ENCODE measurements at places on chromosomes 7 and 10. TPM values are rescaled to one million over a fixed set of nuclear protein-coding genes. Genes with fewer than 3 reads are reported as not detected.

DNA sequence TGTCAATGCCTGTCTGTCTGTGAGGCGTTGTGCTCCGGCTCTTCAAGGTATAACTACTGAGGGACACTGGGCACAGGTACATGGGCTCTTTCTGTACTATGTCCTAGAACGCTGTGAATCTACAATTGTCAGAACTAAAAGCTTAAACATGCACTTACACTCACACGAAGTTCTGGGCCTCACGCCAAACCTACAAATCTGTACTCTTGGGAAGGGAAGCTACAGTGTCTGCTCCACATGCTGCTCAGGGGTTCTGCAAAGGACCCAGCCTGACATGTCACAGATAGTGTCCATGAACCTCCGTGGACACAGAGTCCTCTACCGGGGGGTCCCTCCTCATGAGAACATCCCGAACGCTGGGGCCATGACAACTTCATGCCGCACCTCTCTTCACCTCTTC is 268.7 kb downstream of the WDR37 start:
- no peak overlapping the region for H3K4me3 ChIP-seq
- H3K4me1 ChIP-seq = no peaks in the 10 kb centered on the region
- H3K27me3 ChIP-seq = no peaks in the 10 kb centered on the region
- DNase-seq = no peak
- no peaks in the 10 kb centered on the region for H3K36me3 ChIP-seq
- no peak overlapping the region for H3K27ac ChIP-seq

ZNRF2 gene
- total RNA-seq = 48.0 TPM

- peak; percentile 17 for DNase-seq
- H3K4me3 ChIP-seq = no peak overlapping the region
- H3K4me1 ChIP-seq = peaks cover 8% of the 10 kb centered on the region
- H3K36me3 ChIP-seq = no peaks in the 10 kb centered on the region
Measured at GRCh38 chr7:77351539-77352004, 64.6 kb downstream of the GSAP start.

DNA sequence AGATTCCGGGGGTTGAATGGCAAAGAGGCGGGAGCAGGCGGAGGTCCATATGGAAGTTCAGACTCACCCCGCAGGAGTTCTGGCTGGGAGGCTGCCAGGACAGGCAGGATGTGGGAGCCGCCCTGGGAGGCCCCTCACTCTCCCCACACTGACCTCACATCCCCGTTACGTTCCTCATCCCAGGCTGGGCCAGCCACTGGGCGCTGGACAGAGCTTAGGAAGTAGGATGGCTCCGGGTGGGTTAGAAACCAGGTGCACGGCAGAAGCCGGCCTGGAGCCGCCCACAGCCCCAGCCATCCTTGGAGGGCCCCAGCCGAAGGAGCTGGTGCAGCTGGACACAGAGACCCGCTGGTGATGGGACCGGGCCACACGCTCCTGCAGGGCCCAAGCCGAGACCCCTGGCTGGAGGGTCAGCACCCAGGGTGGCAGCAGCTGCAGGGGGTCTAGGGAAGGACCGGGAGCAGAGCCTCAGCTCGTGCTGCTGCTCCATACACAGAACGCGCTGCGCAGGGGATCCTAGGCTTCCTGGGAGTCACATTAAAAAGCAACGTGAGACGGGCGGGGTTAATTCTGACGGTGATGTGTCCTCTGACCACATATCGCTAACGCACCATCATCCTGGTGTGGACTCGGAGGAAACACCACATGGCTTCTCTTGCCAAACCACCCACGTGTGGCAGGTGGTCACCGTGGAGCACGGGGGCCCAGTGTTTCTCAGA is 98.6 kb upstream of the DIP2C start:
- peaks cover 23% of the 10 kb centered on the region for H3K4me1 ChIP-seq
- no peaks in the 10 kb centered on the region for H3K36me3 ChIP-seq
- no peak overlapping the region for H3K4me3 ChIP-seq
- DNase-seq = no peak

HOXA7 gene
- 2.1 TPM for total RNA-seq

GRCh38 chr10:8618834-8619233 is 564.3 kb downstream of the GATA3 start:
- no peaks in the 10 kb centered on the region for H3K4me1 ChIP-seq
- H3K27ac ChIP-seq = no peak overlapping the region
- DNase-seq = no peak
- no peaks in the 10 kb centered on the region for H3K27me3 ChIP-seq
- H3K4me3 ChIP-seq = no peak overlapping the region
- H3K36me3 ChIP-seq = no peaks in the 10 kb centered on the region

DNA sequence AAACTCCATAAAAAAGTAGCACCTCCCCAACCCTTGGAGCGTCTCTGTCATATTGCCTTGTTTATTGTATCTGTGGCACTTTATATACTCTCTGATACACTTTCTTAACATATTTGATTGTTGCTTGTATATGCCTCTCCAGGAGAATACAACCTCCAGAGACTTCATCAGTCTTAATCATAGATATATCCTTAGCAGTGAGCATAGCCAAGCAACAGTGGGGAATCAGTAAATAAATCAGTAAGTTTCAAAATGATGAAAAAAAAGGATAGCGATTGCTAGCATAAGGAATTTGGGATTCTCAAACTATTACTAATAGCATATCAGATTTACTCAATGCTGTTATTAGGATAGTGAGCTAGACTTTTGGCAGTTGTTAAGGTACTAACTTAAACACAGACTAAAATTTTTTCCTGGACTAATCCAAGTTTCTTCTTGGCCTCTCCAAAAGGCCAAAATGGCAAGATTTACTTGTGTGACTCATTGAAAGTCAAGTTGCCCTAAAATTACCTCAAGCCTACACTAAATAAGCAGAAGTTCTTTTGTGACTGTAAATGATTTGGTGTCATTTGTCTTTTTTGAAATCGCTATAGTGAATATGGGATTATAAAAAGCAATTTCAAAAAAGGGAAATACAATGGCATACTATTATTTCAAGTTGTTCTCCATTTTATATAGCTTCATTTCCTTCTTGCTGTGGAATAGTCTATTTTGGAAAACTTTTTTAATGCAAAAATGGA is 177.9 kb downstream of the CHN2 start:
- no peaks in the 10 kb centered on the region for H3K36me3 ChIP-seq
- no peaks in the 10 kb centered on the region for H3K27me3 ChIP-seq
- H3K27ac ChIP-seq = no peak overlapping the region

FOXI2 gene
- not detected for total RNA-seq

DNA sequence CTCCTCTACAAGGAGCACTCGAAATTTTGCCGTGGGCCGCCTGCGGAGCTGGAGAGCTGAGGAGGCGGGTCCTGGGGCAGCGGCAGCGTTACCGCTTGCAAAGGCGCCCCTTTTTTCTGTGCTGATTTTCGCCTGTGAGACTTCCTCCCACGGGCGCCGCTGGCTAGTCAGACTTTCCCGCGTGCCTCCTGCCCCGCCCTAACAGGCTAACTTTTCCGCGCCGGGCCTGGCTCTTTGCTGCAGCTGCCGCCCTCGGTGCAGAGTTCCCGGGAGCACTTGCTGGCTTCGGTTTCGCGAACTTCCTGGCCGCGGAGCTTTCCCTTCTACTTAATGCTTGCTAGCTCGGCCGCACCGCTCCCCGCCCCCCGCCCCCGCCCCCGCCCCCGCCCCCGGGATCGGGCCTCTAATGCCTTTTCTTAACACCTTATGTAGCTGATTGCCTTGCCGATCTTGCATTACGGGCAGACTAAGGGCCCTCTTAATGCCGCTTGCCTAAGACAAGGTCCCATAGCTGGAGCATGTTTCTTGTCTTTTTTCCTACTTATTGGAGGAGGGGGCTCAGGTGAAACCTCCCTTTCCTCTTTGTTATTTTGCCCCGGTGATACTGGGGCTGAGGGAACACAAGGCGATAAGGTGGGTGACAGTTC is 37.9 kb upstream of the RASGEF1A start:
- H3K4me3 ChIP-seq = peak overlapping the region; percentile 10
- H3K27ac ChIP-seq = no peak overlapping the region
- no peaks in the 10 kb centered on the region for H3K36me3 ChIP-seq
- H3K27me3 ChIP-seq = no peaks in the 10 kb centered on the region

DNA sequence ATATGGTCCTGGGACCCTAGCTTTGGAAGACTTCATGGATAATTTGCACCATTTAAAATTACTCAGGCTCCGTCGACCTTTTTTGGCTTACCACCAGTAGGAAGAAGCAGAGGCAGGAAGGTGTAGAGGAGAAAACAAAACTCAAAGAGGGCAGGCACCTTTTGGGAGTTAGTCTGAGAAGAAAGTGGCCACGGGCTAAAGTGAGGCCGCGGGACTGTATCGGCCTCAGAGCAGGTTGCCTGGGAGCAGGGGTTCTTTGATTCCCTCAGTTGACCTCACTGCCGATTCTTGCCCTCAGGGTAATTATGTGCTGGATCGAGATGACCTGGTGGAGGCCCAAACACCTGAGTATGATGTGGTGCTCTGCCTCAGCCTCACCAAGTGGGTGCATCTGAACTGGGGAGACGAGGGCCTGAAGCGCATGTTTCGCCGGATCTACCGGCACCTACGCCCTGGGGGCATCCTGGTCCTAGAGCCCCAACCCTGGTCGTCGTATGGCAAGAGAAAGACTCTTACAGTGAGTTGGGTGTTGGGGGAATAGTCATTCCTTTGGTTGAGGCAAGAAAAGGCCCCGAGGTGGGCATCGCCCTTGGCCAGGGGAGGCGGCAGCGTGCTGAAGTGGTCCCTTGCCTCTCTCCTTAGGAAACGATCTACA is 3.1 kb downstream of the MEPCE start:
- DNase-seq = no peak
- H3K4me3 ChIP-seq = no peak overlapping the region
- no peaks in the 10 kb centered on the region for H3K27me3 ChIP-seq
- H3K4me1 ChIP-seq = peaks cover 61% of the 10 kb centered on the region
- H3K36me3 ChIP-seq = peaks cover 17% of the 10 kb centered on the region
- H3K27ac ChIP-seq = peak overlapping the region; percentile 9

ELOVL3 gene
- total RNA-seq = not detected

DNA sequence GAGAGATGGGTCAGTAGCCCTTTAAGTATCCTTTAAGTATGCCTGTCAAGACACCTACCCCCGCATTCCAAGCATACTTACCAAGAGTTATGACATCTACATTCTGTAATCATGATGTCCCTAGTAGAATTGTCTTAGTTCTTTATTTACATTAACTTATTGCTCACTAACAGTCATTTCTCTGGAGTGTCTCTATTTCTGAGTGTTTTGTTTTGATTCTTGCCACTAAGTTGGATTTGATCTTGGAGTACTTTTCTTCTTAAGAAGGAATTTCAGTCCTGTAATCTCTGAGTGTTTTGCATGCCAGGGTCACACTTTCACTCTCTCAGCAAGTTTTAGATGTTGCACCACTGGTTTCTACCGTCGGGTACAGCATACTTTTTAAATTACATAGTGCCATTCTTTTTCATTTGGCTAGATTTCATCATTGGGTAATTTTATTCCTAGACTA is 1053.9 kb downstream of the KCNMA1 start:
- peaks cover 29% of the 10 kb centered on the region for H3K4me1 ChIP-seq
- no peaks in the 10 kb centered on the region for H3K27me3 ChIP-seq
- H3K4me3 ChIP-seq = no peak overlapping the region
- peak; percentile 50 for DNase-seq
- H3K36me3 ChIP-seq = no peaks in the 10 kb centered on the region
- peak overlapping the region; percentile 67 for H3K27ac ChIP-seq

GRCh38 chr10:70499836-70500167 is 21.2 kb downstream of the PALD1 start:
- H3K27me3 ChIP-seq = no peaks in the 10 kb centered on the region
- no peak overlapping the region for H3K4me3 ChIP-seq
- H3K36me3 ChIP-seq = no peaks in the 10 kb centered on the region
- DNase-seq = no peak

HPSE2 gene
- not detected for total RNA-seq

COMMD3 gene
- total RNA-seq = 30.6 TPM

GRCh38 chr10:24882047-24882698 is 70.2 kb downstream of the PRTFDC1 start:
- no peak overlapping the region for H3K27ac ChIP-seq
- H3K27me3 ChIP-seq = no peaks in the 10 kb centered on the region
- DNase-seq = no peak
- H3K36me3 ChIP-seq = no peaks in the 10 kb centered on the region

PRF1 gene
- total RNA-seq = 2.7 TPM

DNA sequence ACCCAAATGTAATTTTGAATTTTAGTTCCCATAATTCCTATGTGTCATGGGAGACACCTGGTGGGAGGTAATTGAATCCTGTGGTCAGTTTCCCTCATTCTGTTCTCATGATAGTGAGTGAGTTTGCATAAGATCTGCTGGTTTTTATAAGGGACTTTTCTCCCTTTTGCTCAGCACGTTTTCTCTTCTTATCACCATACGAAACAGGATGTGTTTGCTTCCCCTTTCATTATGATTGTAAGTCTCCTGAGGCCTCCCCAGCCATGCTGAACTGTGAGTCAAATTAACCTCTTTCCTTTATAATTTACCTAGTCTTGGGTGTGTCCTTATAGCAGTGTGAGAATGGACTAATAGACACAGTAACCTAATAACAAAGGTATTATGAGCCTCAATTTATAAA is 36.1 kb upstream of the ZNF736 start:
- no peaks in the 10 kb centered on the region for H3K27me3 ChIP-seq
- H3K27ac ChIP-seq = no peak overlapping the region
- no peak overlapping the region for H3K4me3 ChIP-seq

DNA sequence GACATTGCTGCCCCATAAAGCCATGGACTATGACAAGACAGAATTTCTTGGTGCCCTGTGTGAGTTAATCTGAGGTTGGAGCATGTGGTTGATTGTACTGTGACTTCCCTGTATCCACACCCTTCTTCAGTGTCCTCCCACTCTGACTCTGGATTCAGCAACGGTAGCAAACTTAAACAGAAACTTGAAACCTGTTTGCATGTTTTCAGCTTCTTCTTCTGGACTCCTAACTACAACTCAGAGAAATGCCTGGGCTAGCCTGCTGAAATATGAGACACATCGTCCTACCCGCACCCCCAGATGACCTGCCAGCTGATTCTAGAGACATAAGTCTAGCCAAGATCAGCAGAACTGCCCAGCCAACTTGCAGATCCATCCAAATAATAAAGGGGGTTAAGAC is 78.4 kb downstream of the IPMK start:
- no peak overlapping the region for H3K27ac ChIP-seq
- H3K4me3 ChIP-seq = no peak overlapping the region
- H3K27me3 ChIP-seq = no peaks in the 10 kb centered on the region
- no peaks in the 10 kb centered on the region for H3K4me1 ChIP-seq
- no peaks in the 10 kb centered on the region for H3K36me3 ChIP-seq

ADRB1 gene
- total RNA-seq = 1.0 TPM

DNA sequence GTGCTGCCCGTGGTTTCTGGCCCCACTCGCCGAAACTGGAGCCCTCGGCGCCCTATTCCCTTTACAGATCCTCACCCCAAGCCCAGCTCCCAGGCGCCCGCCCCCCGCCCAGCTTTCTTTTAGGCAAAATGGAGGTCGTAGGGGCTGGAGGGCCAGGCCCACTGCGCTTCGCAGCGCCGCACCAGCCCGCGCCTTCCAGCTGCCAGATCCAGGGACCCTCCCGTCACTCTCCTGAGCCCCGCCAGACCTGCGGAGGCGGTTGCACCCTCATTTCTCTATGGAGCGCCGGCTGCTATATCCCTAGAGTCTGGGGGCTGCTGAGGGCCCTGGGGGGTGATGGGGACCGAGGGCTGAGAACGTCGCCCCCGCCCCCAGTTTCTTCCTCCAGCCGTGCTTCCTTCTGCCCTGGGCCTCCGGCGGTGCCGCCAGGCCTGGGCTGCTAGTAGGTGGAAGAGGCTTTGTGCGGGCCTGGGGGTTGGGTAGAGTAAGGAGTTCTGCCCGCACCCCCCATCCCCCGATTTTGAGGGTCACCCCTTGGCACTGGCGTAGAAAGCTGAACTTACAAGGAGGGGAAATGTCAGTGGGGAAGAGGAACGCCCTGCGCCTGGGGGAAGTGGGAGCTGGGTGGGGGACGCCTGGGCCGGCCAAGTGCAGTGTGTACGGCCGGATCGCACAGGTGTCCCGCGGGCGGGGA is 1.0 kb downstream of the GNB2 start:
- peaks cover 8% of the 10 kb centered on the region for H3K4me1 ChIP-seq
- peaks cover 30% of the 10 kb centered on the region for H3K36me3 ChIP-seq
- H3K4me3 ChIP-seq = peak overlapping the region; percentile 27
- H3K27me3 ChIP-seq = no peaks in the 10 kb centered on the region

CALCR gene
- total RNA-seq = not detected

All from thyroid gland (tissue), 4 donors.